MCF 10A (cell line): ENCODE measurements at places on chromosomes 2 and 18. TPM values are rescaled to one million over a fixed set of nuclear protein-coding genes. Genes with fewer than 3 reads are reported as not detected.

FAM237A gene
- total RNA-seq = not detected in 2 replicates

CD8B gene
- total RNA-seq = not detected in 2 replicates

NMUR1 gene
- not detected in 2 replicates for total RNA-seq

NPAS2 gene
- 12.3 and 16.4 TPM in 2 replicates for total RNA-seq
